ENCODE measurements at places on chromosomes 2 and 18.
A peak's percentile ranks its signal among the peaks of the same experiment; 100 is the strongest.

DNA sequence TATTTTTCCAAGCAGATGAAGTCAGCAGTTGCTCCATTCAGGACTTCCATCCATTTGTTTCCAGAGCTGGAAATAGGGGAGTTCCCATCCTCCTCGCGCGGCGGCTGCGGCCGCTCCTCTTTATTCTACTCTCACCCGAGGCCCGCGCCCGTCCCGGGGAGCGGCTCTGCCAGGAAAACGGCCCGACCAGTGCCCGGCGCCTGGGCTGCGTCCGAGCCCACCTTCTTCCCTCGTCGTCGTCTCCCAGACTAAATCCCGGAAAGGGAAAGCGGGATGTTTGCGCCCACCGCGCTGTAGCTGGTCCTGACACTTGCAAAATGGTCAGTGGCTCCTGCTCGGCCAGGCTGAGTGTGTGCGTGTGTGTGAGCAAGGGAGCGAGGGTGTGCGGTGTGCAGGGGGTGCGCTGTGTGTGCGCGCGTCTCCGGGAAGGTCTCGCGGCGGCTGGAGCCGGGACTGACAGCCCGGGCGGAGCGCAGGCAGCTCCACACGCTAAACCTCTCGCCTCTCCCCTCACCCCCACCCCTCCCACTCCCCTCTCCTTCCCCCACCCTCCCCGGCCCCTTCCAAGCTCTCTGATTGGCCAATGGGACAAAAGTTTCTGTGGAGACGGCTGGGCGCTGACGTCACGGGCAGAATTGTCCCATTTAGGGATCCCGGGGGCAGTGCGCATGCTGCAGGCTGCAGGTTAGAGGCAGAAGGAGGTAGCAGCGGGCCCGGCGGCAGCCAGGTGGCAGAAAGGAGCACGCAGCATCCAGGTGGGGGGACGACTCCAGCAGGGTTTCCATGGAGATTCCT lies at the start of gene NOL4:
TSS of gene NOL4 (minus strand) at position 491 of the 795 bp plus-strand sequence. CDS start 1,660 bp downstream, outside the sequence.
- no peak for DNase-seq

DNA sequence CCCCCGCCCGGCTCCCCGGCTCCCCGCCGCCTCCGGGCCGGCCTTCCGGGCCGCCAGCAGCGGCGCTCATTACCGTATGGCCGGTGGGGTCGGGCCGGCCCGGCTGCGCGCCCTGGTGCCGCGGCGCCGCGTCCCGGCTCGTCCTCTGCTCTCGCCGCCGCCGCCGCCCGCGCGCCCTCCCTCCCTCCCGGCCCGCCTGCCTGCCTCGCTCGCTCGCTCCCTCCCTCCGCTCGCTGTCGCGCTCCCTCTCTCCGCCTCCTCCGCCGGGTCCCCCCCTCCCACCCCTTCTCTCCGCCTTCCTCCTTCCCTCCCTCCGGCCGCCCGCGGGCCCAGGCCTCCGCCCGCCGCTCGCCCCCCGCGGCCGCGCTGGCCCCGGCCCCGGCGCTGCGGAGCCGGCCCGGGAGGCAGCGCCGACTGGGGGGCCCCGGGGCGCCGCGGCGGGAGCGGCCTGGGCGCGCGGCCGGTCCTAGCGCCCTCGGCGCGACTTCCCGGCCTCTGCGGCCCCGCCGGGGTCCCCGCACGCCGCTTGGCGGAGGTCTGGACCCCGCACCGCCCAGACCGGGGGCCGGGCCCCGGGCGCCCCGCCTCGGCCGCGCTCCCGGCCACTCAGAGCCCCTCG lies at the start of gene DNMT3A:
TSS of gene DNMT3A (minus strand) at position 173 of the 619 bp plus-strand sequence. CDS start 27,941 bp downstream, outside the sequence.
- DNase-seq: peak; percentile 50

- DNase-seq: no peak
Observed at GRCh38 chr2:85536479-85536878, 2.5 kb upstream of the MAT2A start.

- DNase-seq: peak; percentile 5
Observed at GRCh38 chr2:105361102-105361889, 24.0 kb downstream of the C2orf49 start.

DNA sequence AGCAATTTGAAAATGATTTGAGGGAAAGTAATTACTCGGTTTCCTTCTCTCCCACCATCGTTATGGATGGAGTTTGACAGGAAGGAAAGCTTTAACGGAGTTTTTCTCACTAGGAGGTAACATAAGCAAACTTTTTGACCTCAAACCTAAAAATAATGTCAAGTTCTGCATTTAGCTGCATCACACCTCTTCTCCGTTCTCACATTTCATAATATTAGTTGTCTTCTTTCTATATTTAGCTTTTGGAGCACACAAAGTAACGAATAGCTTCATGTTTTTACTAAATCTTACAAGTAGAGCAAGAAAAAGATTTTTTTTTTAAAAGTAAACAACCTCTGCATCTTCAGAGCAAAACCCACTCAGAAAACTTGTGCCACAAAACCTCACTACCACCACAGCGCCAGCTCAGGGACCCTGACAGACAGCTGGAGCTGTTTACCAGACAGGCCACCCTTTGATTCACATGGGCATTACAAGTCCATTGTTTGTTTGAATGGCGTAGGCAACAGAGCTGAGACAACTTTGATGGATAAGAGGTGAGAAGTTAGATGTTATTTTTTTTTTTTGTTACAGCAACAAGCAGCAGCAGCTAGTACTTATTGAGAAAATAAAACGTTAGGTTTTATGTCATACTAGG lies 21.9 kb upstream of the ICOS start:
- peak; percentile 54 for DNase-seq

- no peak for DNase-seq
Observed at GRCh38 chr2:154392256-154392655, 306.2 kb upstream of the KCNJ3 start.

- DNase-seq: no peak
Observed at GRCh38 chr2:118120401-118120780, 32.1 kb downstream of the INSIG2 start.

GRCh38 chr2:11775384-11775783 lies 29.0 kb downstream of the LPIN1 start:
- DNase-seq: peak; percentile 70

DNA sequence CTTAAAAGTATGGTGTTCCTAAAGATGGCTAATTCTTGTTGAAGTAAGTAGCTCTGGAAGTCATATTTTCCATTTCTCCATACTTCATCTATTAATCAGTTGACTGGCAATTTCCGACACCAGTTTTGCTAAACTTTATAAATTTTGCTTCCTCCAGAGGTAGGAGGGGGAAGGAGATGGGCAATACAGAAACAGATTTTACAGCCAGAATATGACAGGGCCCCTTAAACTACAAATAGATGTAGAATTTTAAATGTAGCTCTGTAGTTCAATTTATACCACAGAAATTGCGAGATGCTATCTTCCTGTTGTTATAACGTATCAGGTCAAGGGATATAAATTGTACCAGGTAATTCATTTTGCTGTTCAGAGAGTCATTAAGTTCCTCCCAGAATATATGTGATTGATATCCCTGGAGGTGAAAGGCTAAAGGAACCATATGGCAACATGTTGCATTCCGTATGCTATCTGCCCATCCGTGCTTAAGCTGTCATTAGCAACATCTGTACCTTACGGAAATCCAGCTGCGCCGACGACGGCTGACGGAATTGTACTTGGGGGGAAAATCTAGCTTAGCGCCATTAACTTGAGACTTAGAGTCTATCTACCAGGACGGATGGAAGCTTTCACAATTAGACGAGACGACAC lies 8.4 kb upstream of the NR4A2 start:
- DNase-seq: peak; percentile 30

DNA sequence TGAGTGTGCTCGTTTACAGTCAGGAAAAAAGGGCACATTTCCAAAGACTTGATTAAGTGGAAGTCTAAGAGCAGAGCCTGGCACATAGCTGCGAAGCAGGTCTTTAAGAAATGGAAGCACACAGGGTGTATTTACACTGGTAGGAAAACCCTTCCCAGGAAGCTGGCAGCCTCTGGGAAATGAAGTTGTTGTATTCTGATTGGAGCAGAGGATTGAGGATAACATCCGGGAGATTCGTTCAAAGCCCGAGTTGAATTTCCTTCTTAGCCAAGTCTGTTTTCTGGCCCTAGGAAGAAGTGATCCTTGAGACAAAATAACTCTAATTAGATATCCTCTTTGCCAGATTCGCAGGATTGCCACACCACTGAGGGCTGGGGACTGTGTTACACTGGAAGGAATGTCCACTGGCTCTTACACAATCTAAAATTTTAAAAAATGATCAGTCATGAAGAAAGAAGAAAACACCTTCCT lies 75.9 kb downstream of the ITGB1BP1 start:
- no peak for DNase-seq

DNA sequence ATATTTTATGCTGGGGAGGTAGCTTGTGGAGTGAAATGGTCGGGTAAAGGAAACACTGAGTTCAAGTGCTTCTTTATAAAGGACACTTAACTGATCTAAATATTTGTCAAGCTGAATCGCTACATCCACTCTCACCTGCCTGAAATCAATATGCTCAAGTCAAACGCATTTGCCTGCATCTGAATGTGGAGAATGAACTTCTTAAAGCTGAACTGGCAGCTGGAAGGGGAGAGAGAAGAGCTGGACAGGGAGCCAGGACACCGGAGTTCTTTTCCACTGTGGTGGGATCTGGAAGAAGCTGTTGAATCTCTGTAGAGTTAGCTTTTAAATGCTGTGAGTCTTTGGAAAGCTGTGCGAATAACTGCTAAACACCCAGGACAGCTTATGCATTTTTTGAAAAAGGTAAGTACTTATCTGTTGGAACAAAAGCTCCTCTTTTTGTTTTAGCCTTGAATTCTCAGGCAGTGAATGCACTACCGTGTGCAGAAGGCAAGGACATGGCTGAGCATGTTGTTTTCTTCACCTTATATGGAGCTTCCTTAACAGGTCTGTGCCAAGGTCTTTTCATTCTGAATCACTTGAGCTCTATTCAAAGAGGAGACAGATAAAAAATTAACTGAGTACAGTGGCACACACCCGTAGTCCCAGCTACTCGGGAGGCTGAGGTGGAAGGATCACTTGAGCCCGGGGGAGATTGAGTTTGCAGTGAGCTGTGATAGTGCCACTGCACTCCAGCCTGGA lies 74.2 kb upstream of the KLF7 start:
- DNase-seq: no peak

- no peak for DNase-seq
Observed at GRCh38 chr2:36530983-36531354, 67.0 kb downstream of the FEZ2 start.

- no peak for DNase-seq
Observed at GRCh38 chr2:149716687-149717086, 129.1 kb upstream of the MMADHC start.

- DNase-seq: no peak
Observed at GRCh38 chr2:98748292-98749065, 17.5 kb upstream of the MGAT4A start.

- DNase-seq: peak; percentile 17
Observed at GRCh38 chr2:61887717-61888266, 664 bp downstream of the CCT4 start.

- no peak for DNase-seq
Observed at GRCh38 chr2:46339676-46340459, 42.7 kb downstream of the EPAS1 start.

DNA sequence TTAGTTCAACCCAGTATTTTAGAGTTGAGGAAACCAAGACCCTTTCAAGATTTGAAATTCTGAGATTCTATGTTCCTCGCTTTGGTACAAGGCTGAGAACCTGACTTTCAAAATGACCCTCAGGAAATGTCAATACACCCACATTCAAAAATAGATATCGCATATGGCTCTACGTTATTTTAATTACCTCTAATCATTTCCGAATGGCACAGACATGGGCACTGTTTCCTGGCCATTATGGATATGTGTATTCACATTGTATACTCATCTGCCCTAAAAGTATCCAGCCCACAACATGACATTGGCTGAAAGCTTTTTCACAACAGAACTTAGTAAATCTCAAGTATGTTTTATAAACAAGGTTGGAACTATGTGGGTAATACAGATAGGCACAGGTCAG lies 6.7 kb downstream of the KLF7 start:
- DNase-seq: no peak
